T follicular helper cell (primary cell): ENCODE measurements at places on chromosomes 13 and 19.

GRCh38 chr13:113959198-113959597, 14.7 kb downstream of the C13orf46 start:
- DNase-seq = no peak

- DNase-seq = no peak
These were observed 62.7 kb upstream of the LSM14A start for GRCh38 chr19:34109596-34109995.

GRCh38 chr13:41639955-41640780, 182.8 kb downstream of the RGCC start:
- no peak for DNase-seq

DNA sequence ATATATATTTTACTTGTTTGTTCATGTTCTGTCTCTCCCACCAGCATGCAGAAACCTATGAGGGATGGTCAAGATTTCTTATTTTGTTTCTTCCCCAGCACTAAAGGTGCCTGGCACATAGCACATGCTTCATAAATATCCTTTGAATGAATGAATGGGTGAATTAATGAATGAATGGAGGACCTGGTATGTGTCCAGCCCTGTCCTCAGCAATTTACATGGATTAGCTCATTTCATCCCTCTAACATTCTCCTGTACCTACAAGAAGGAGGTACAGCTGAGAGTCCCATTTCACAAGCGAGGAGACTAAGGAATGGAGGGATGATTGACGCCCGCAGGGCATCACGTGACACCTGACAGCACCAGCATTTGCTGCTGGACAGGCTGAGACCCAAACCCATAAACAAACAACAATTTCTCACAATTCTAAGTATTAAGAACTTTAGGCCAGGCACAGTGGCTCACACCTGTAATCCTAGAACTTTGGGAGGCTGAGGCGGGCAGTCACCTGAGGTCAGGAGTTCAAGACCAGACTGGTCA, 6.8 kb upstream of the BCAT2 start:
- no peak for DNase-seq

- peak; percentile 97 for DNase-seq
These were observed 433 bp upstream of the ZNF616 start for GRCh38 chr19:52140032-52140710.

- no peak for DNase-seq
These were observed 12.2 kb downstream of the ARHGAP35 start for GRCh38 chr19:46872967-46873366.

DNA sequence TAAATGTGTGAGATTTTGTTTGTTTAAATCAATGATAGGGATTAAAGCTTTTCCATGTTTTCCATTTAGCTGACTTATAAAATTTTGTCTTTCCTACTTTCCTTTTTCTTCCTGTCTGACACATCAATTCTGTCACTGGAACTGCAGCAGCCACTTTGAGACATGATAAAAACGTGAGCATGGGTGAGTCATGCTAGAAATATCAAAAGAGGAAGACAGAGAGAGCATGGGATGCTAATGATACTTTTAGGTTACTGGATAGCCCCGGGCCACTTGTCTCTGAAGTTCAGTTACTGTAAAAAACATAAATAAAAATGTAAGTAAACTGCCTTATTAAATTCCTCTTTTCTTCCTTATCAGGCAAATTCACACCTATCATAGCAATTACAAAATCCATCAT, 1332.0 kb upstream of the PCDH20 start:
- DNase-seq = no peak

DNA sequence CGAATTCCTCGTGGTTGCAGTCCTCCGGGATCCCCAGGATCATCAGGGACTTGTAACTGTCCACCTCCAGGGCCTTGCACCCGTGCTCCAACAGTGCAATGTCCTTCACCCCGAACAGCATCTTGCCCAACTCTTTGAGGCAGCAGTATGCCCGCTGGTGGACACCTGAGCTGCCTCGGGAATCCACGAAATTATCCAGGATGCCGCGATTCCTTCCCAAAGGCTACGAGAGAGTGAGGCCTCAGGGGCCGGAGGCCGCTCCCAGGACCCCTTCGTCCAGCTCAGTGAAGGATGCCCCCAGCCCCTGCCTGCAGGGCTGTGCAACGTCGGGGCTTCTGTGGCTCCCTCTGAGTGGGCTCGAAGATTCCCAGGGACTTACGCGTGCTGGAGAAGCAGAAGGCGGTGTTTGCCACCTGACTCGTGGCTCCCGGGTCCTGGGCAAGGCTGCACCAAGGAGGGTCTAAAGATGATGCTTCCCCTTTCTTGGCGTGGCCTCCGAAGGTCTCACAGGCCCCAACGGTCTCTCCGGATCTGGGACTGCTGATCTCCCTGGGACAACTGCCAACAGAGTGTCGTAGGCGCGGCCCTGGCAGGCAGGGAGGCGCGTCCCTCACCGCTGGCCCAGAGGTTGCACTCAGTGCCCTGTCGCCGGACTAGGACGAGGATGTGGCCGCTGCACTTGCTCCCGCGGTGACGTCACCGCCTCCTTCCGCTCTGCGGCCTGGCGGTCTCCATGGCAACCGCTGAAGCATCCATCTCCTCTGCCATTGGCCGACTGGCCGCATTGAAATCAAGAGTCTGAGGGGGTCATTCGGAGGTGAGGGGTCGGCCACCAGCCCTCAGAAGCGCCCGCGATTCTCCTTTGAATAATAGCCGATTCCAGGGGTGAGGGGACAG, at the start of gene PNMA8C:
TSS of gene PNMA8C (minus strand) at position 698 of the 897 bp plus-strand sequence. CDS start at position 121, 577 bp downstream.
- no peak for DNase-seq

DNA sequence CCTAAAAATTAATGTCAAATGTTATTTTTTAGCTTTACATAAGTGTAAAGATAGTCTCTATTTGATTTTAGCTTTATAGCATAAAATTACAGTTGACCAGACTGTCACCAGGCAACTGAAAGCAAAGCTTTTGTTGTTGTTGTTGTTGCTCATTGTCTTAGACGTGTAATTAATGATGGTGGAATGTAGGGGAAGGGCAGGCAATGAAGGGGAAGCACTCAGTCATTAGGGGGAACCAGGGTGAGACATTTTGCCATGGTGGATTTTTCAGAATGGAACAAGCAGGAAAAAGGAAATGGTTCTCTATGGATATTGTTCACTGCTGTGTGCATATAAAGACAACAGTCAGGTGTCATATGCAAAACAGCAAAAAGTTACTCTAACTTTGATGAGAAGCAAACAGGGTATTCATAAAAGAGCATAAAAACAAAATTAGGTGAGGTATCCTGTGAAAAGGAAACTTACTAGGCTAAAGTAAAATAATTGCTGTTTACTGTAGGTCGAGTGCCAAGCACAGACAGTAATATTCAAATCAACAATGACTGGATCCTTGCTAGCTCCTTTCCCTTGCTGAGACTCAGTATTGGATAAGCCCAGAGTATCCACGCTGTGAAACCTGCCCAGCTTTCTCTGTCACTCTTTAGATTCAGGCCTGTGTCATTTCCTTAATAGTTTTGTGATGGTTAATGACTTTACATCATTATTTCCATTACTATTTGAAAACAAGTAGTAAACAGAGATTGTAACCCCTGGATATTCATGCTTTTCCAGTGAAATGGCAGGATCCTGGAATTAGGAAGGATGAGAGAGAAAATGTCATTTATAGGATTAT, 110.5 kb downstream of the LRCH1 start:
- DNase-seq = no peak

- no peak for DNase-seq
These were observed 5.1 kb downstream of the IQCN start for GRCh38 chr19:18269070-18269723.

- no peak for DNase-seq
These were observed 26.4 kb downstream of the CDK8 start for GRCh38 chr13:26280295-26280694.

DNA sequence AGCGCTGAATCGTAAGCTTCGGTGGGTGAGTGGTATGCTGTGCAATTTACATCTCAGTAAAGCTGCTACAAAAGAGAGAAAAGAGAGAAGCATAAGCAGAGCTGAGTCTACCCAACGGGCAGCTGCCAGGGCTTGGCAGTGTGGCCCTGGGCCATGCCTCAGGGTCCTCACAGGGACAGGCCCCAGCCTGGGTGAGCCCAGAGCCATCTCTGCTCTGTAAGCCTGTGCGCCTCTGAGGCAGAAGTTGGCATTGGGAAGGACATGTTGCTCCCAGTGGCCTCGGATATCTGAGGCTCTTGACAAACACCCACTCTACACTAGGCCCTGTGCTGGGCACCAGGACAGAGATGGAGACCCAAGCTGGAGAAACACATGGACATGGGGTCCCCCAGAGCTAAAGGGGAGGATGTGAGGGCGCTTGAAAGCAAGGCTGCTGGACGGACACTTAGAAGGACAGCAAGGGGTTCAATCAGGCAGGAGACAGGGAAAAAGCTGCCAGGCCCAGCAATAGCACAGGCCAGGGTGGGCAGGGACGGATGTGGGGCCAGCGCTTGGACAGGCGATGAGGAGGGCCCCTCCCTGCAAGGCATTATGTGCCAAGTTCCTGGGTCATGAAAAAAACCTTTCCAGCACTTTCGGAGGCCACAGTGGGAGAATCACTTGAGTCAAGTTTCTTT, 14.7 kb downstream of the PPP6R1 start:
- no peak for DNase-seq

DNA sequence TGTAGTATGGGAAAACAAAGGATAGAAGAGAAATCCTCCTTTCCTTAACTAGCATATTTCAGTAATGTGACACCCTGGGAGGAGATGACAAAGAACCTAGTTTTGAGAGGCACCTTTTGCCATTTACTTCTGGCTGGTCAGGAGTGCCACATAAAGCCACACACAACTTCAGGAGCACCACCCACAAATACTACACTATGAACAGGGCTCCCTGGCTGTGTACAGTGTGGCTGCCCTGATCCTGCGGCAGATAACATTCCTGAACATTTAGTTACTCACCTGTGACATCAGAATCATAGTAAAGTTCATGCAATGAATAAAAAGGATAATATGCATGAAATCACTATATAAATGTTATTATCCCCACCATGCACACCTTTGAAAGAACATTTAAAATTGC, 17.4 kb upstream of the IRS2 start:
- no peak for DNase-seq

DNA sequence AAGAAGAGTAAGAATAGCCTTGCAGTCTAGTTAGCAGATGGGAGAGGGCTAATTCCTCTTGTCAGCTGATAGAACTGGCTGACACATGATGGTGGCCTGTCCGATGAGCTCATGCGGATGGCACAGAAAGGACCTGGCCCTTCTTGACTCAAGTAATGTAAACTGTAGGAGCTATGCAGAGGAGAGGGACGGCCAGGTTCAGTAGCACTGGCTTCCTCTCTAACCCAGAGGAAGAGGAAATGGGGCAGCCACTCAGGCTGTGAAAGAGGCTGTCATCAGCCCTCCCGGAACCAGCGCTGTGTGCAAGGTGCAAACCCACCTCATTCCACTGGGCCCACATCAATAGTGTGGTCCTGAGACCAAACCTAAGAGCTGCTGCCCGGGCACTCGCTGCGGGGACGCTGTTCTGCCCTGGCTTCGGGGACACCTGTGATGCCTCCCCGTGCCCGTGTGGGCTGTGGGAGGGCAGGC, 30.8 kb upstream of the USE1 start:
- no peak for DNase-seq

GRCh38 chr13:111975539-111976473, 91.1 kb upstream of the SOX1 start:
- DNase-seq = no peak

GRCh38 chr13:47816831-47817230, 184.2 kb downstream of the SUCLA2 start:
- no peak for DNase-seq

- no peak for DNase-seq
These were observed 273.0 kb downstream of the SHISA2 start for GRCh38 chr13:25778808-25779305.

GRCh38 chr19:7706188-7706954, 4.4 kb upstream of the FCER2 start:
- no peak for DNase-seq

DNA sequence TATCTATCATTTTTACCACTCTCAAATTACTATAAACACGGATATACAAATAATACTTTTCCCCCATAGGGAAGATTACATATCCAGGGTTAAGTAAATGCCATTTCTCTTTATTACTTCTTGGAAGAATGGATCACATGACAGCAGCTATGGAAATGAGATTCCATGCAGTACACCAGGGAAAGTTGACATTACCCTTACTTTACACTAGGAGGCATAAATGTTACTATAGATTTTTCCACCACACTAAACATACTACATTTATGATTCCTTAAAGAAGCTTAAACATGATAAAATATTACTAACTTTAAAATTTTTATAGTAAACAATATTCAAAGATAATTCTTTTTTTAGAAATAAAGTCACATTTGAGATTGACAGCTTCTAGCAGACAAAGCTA, 611.4 kb downstream of the PCDH9 start:
- no peak for DNase-seq

GRCh38 chr13:41614671-41615527, 157.5 kb downstream of the RGCC start:
- DNase-seq = no peak

GRCh38 chr13:40271931-40272775, 394.3 kb downstream of the FOXO1 start:
- DNase-seq = no peak

GRCh38 chr19:18292810-18293641, 11.6 kb upstream of the JUND start:
- DNase-seq = no peak

GRCh38 chr13:100140441-100140840, 51.5 kb downstream of the PCCA start:
- no peak for DNase-seq
